Ovary (tissue), 10 donors: ENCODE measurements at places on chromosomes 4 and X. TPM values are rescaled to one million over a fixed set of nuclear protein-coding genes. Genes with fewer than 3 reads are reported as not detected.

The PSAPL1 gene
- not detected for total RNA-seq

The RNF150 gene
- 34.5 TPM for total RNA-seq

The EREG gene
- not detected for total RNA-seq

The HSFX3 gene
- total RNA-seq = not detected

The CT45A1 gene
- total RNA-seq = 1.4 TPM

The UGT2A1 gene
- not detected for total RNA-seq

The FOXO4 gene
- 66.6 TPM for total RNA-seq

The GPR101 gene
- total RNA-seq = not detected

The NDNF gene
- total RNA-seq = 20.6 TPM

The IL13RA2 gene
- not detected for total RNA-seq

- peak; percentile 19 for DNase-seq
These were observed 106.4 kb downstream of the DHX15 start for GRCh38 chr4:24477919-24478318.

DNA sequence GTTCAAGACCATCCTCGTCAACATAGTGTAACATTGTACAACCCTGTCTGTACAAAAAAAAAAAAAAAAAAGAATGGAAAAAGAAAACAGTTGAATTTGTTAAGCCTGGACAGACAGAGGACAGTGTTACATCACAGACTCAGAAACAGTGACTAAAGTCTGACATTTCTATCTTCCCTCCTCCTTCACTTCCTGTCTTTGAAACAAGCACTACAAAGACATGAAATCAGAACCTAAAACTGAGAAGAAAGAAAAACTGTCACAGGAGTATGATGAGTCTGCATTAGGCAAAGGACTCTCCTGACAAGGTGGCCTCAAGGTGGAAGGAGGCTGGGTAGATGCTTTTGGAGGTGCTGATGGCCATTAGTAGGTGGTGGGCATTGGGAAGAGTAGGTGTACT, 126.7 kb downstream of the RBM47 start:
- DNase-seq = no peak

DNA sequence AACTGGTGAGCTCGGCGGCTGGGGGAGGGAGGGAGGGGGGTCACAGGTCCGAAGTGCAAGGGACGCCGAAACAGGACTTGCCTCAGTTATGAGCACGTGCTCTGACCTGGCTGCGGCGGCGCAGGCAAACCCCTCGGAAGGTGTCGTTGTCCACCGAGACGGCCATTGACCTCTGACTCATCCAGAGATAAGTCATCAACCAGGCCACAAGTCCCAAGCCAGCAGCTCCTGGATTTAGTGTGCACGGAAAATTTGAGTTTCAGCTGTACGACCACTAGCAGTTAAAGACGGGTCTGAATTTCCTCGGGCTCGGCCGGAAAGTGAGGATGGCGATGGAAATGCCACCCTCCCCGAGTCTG, 674 bp downstream of the SH3D19 start:
- DNase-seq = peak; percentile 57

DNA sequence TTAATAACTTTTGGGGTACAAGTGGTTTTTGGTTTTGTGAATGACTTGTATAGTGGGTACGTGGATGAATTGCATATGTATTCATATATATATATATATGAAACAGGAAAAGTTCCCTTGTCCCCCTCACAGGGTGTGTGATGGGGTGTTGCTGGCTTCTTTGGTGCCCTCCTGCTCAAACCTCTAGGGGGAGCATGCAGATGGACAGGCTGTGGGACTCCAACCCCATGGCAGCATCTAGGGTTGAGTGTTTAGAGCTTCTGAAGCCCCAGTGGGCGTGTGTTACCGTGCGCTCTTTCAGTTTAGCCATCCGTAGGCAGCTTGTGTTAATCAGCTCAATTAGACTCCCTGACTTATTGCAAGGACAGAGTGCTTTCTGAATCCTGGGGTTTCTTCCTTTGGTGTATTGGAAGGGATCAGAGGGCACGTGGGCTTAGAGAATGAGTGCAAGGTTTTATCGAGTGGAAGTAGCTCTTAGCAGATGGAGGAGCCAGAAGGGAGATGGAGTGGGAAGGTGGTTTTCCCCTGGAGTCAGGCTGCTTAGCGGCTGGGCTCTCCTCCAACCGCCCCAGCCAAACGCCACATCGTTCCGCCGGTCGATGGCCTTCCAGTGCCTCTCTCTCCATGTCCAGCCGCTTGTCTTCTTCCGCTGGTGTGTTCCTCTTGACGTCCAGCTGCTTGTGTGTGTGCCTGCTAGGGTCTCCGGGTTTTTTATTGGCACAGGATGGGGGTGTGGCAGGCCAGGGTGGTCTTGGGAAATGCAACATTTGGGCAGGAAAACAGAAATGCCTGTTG, 674.4 kb upstream of the LCORL start:
- no peak for DNase-seq

DNA sequence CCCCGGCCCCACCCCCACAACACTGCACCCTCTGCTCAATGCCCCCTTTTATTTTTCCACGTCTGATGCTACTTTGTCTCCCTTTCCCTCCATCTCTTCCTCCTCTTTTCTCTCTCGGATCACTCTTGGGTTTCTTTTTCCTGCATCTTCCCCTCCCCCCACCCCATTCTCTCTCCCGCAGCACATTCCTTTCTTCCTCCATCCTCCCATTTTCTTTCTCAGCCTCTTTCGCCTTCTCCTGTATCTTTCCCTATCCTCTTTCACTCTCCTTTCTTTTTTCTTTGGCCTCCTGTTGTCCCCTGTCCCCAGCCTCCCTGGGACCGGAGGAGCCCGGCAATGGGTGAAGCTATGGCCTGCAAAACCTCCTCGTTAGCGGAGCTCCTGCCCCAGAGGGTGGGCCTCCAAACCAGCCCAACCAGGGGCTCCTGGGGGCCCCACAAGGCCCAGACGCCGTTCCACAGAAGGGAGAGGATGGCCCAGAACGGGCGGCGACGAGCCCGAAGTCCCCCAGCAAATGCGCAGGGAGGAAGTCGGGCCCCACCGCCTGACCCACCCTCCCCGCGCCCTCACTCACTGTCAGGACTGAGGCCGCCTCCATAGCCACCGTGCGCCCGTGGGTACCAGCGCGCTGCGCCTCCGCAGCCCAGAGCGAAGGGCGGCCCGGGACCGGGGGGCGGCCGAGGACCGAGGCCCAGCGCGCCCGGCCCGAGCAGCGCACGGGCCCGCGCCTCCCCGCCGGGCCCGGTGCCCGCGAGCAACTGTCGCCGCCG, 807 bp downstream of the HMX1 start:
- DNase-seq = no peak

- DNase-seq = no peak
These were observed 2.2 kb upstream of the CFI start for GRCh38 chr4:109803924-109804571.

GRCh38 chr4:138804711-138805110, 210.9 kb upstream of the NOCT start:
- DNase-seq = no peak

DNA sequence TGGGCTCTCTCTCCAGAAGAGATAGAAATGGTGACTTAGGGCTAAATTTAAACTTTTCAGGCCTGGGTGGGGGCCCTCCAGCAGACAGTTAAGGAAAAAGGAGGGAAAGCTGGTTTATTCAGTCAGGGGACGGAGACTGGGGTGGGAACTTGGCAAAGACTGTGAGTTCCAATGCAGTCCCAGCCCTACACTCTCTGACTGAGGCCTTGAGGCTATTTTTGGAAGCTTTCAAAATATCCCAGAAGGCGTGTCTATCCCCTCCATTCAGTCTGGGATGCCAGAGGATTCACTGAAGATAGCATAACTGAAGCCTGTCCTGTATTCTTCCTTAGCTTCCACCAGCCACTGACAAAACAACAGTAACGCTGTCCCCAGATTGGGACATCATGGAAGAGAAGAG, 32.1 kb upstream of the MSN start:
- DNase-seq = no peak

GRCh38 chr4:81541161-81541945, 69.6 kb upstream of the RASGEF1B start:
- DNase-seq = no peak

GRCh38 chr4:140284456-140284855, 89.0 kb upstream of the SCOC start:
- DNase-seq = no peak

DNA sequence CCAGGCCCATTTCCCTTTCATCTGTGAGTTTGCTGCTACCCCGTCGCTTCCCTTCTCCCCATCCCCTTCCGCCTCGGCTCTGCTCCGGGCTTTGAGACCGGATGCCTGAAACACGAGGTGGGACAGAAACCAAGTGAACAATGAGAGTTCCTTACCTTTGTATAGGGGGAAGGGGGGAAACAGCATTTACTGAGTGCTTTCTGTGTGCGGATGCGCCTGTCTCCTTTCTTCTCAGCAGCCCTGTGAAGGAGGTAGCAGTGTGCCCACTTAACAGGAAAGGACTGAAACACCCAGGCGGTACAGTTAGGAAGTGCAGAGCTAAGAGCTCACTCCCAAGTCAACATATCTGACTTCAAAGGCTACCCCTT, 43.2 kb upstream of the TMSB15B start:
- no peak for DNase-seq

GRCh38 chr4:54281054-54281766, 52.1 kb downstream of the PDGFRA start:
- peak; percentile 79 for DNase-seq

DNA sequence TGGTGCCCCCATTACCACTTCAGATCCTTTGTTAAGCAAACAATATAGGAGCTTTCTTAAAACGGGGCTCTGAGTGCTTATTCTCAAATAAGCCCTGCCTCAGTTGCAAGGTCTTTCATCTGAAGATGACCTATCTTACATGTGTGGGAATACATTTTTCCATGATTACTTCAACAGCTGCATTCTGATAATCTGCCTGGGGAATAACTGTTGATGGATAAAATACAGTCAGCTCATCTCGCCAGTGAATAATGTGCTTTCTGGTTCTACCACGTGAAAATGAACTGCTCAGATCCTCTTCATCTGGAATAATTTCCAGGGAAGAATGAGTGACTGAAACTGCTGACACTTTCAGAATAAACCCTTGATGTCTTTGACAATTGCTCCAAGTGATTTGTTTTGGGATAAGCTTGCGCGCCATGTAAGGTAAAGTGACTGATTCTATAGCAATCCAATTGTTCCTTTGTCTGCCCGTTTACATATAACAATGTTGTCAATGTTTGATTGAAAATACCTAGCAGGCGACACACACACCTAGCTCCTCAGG, 161.3 kb downstream of the RTL9 start:
- DNase-seq = no peak

- DNase-seq = no peak
These were observed 45.7 kb upstream of the EPGN start for GRCh38 chr4:74262522-74262921.

GRCh38 chrX:19627533-19627932, 112.2 kb upstream of the MAP3K15 start:
- DNase-seq = no peak

GRCh38 chr4:139633195-139633594, 32.4 kb upstream of the MGST2 start:
- no peak for DNase-seq

DNA sequence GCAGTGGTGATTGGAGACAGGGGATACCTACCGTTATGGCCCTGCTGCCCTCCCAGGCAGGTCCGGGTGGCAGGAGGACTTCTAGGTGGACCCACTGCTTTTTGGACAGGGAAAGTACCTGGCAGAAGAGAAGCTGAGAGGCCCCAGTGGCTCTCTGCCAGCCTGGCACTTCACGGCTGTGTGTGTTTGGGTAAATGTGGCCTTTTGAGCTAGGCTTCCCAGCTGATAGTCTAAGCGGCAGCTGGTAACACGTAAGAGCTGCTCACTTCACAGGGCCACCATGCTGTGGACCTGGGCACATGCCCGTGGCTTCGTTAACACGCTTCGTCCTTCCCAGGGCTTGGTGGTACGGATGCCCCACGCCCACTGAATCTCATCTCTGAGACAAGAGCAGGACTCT, 92.0 kb upstream of the CLCN4 start:
- no peak for DNase-seq

GRCh38 chr4:83229791-83230190, 54.8 kb downstream of the COQ2 start:
- no peak for DNase-seq

- no peak for DNase-seq
These were observed 76.9 kb downstream of the SLC39A8 start for GRCh38 chr4:102268355-102268754.

GRCh38 chr4:59698041-59698440, 1502.1 kb upstream of the ADGRL3 start:
- DNase-seq = no peak

GRCh38 chr4:118983831-118984230, 95.2 kb downstream of the SYNPO2 start:
- no peak for DNase-seq

GRCh38 chr4:72205831-72206230, 174.0 kb downstream of the NPFFR2 start:
- no peak for DNase-seq

- no peak for DNase-seq
These were observed 45.7 kb downstream of the SYTL5 start for GRCh38 chrX:38052096-38052495.

GRCh38 chrX:86014421-86014820, 32.9 kb downstream of the CHM start:
- no peak for DNase-seq

DNA sequence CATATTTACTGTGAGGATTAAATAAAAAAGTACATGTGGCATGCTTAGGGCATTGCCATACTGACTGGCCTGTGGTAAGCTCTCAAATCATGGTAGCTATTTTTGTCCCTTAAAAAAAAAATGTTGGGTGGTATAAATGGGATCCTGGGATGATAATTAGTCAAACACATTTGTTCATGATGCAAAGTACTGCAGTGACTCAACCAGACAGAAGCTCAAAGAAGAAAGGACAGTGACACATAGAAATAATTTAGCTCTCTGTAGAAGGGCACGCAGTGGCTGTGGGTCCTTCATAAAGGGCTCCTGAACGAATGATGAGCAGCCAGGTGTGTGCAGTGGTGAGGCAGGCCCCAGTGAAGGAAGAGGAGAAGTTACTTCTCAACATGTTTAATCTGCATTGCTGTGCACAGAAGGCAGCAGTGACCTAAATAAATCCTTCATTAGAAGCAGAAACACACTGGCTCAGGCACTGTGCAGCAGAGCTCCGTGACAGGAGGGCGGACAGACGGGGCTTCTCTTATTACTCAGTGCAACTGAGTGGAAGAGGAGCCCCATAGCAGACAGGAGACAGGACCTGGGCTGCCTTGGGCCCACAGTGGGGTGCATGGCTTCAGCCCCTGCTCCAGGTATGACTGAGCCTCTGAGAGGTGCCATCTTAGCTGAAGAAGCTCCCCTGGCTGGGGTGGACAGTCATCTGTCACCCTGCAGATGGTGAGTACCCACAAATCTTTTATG, 20.3 kb downstream of the HS3ST1 start:
- no peak for DNase-seq

DNA sequence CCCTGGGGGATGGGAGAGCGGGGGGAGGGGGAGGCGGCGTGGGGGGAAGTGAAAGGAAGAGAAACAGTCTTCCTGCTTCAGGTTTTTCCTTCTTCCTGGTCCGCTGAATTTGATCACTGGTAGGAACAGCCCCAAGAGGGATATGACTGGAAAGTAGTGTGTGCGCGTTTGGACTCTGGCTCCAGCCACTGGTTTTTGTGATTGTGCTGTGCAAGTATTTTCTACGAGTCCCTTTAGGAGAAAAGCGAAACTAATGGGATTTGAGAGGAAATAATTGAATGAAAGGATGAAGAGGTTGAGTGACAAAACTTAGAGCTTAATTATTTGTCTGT, 836 bp downstream of the PRRG1 start:
- no peak for DNase-seq
